SK-N-SH (cell line): ENCODE measurements at places on chromosomes 2 and 18.

DNA sequence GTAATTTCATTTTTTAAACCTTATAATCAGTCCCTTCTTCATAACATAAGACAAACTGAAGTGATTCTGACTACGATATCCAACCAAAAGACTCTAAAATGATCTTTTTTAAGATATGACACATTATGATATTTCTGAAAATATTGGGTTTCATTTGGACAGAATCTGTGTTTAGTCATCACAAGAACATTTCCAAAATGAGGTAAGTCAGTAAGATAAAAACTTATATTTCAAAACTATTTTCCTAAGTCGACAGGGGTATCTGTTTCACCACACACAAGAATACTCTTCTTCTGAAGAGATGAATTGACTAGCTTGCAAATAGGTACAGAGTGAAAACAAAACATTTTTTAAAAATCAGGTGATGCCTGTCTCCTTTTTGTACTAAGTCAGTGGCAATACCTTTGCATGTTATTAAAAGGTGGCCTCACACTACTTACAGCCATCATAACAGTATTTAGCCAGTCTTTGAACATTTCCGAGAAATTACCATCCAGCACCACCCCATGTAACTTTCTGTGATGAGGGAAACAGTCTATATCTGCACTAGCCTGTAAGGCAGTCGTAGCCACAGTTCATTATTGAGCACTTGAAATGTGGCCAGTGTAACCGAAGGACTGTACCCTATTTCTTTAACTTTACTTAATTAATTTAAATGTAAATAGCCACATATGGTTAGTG is 13.5 kb downstream of the STK39 start:
- DNase-seq = no peak

- no peak for DNase-seq
These were observed 180.4 kb downstream of the FAM124B start for GRCh38 chr2:224221455-224221913.

DNA sequence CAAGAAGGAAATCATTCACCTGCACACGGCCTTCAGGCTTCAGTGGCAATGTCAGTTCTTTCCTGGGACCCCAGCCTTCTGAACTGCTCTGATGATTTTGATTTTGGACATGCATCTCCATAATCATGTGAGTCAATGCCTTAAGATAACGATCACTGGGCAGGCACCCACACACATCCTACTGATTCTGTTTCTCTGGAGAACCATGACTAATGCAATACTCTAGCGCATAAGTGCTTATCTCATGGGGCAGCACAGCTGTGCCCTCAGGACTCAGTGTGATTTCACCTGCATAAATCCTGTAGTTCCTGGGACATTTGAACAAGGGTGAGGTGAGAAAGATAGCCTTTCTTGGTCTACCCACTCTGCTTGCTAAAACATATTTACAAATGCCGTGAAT is 144.6 kb downstream of the AKAIN1 start:
- DNase-seq = no peak

GRCh38 chr2:109601783-109602182 is 12.0 kb downstream of the SEPTIN10 start:
- no peak for DNase-seq

DNA sequence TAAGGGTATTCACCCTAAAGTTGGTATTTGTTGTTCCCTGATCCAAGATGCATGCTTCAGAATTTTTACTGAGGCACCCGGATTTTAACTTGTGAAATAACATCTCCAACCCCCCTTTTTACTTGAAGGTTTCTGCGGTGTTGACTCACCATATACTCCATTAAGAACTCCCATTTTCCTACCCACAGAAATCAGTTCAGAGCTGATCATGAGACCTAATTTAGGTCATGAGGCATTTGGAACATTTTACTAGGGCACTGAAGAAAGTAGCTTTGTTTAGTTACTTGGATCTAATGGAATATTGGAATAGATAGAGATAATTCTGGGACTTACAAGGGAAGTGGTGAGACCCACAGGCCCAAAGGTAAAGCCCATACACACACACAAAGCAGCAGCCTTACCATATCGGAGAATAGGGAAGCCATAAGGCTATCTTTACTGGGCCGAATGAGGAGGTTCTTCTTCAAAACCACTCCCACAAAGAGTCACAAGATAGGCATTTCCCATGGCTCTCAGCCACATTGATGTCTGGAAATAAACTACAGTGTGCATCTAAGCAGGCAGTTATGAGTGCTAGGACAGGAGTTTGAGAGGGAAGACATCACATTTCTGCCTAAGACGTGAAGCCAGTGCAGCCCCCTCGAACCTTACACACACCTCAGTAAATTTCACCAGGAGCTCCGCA is 681.0 kb upstream of the LRRTM4 start:
- no peak for DNase-seq

- DNase-seq = no peak
These were observed 63.5 kb downstream of the CAVIN2 start for GRCh38 chr2:191783416-191783815.

GRCh38 chr2:235900631-235901030 is 267.6 kb downstream of the GBX2 start:
- DNase-seq = no peak

DNA sequence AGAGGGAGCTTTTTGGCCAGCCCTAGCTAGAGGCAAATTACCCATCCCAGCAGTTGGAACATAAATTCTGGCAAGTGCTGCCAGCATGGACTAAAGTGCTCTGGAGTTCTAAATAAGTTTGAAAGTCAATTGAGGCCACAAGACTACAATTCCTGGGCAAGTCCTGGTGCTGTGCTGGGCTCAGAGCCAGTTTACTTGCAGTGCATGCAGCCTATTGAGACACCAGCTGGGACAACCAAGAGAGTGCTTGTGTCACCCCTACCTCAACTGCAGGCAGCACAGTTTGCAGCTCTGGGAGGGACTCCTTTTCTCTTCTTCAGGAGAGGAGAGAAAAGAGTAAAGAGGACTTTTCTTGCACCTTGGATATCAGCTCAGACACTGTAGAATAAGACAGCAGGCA is 277.2 kb upstream of the TMEFF2 start:
- no peak for DNase-seq

GRCh38 chr2:180291552-180292421 is 284.7 kb upstream of the CWC22 start:
- DNase-seq = no peak

GRCh38 chr2:159101755-159102489 is 133.5 kb downstream of the TANC1 start:
- DNase-seq = no peak

DNA sequence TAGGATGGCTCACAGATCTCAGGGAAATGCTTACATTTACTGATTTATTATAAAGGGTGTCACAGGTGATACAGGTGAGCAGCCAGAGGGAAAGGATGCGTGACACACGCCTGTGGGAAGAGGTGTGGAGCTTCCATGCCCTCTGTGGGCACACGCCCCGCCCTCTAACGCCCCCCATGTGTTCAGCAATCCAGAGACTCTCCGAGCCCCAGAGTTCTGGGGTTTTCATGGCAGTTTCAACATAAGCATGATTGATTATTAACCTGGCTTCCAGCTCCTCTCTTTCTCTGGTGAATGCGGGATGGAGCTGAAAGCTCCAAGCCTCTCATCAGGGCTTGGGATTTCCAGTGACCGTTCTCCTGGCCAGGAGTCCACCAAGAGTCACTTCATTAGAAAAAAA is 34.3 kb upstream of the ODC1 start:
- no peak for DNase-seq

DNA sequence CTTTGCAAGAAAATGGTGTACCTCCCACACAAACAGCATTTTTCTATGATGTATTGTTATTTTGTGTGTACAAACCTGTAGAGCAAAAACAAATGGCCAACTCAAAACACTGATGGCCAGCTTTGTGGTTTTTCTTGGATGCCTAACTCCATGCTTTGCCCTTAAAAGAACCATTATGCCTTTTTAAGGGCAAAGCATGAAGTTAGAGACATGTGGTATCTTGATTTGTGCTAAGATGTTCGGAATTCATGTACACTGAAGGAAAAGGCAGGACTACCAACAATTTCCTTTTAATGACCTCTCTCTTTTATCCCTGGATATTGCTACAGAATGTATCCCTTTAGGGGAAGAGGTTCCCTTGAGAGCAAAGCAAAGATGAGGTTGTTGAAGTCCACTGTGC is 273.6 kb downstream of the SCG2 start:
- no peak for DNase-seq

- no peak for DNase-seq
These were observed 24.5 kb upstream of the TNP1 start for GRCh38 chr2:216884347-216884746.

DNA sequence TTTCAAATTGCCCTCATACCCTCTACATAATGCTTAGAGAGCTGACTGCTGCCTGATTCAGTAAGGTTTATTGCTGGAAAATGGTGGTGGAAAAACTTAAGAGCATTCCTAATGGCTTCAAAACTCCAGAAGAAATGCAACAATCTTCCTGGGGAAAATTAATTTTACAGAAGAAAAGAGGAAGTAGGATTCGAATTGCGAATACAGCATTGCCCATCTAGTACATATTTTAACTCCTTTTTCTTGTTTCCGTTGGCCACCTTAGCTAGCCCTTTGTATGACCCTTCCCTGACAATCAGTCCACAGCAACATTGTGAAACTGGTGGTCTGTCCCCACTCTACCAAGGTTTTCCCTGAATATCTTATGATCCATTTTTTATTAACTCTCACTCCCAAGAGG is 224.7 kb downstream of the MTX2 start:
- DNase-seq = no peak

- DNase-seq = no peak
These were observed 79.0 kb downstream of the ASXL2 start for GRCh38 chr2:25799301-25799700.

DNA sequence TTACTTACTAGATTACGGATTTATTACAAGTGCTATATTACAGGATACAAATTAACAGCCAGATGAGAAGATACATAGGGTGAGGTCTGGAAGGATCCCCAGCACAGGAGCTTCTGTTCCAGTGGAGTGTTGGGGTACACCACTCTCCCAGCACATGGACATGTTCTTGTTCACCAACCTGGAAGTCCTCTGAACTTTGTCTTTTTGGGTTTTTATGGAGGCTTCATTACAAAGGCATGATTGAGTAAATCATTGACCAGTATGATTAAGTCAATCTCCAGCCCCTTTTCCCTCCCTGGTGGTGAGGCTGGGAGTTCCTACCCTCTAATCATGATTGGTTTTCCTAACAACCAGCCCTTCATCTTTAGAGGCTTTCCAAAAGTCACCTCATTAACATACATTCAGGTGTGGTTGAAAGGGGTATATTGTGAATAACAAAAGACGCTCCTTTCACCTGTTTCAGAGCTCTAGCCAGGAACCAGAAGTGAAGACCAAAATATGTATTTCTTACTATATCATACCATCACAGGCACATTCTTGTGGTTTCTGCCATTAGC is 38.3 kb downstream of the APLF start:
- DNase-seq = no peak

- no peak for DNase-seq
These were observed 557.1 kb upstream of the CHAC2 start for GRCh38 chr2:53210538-53210937.

GRCh38 chr2:97617911-97618310 is 28.0 kb upstream of the COX5B start:
- no peak for DNase-seq
